ENCODE measurements at places on chromosomes 3 and 15.

DNA sequence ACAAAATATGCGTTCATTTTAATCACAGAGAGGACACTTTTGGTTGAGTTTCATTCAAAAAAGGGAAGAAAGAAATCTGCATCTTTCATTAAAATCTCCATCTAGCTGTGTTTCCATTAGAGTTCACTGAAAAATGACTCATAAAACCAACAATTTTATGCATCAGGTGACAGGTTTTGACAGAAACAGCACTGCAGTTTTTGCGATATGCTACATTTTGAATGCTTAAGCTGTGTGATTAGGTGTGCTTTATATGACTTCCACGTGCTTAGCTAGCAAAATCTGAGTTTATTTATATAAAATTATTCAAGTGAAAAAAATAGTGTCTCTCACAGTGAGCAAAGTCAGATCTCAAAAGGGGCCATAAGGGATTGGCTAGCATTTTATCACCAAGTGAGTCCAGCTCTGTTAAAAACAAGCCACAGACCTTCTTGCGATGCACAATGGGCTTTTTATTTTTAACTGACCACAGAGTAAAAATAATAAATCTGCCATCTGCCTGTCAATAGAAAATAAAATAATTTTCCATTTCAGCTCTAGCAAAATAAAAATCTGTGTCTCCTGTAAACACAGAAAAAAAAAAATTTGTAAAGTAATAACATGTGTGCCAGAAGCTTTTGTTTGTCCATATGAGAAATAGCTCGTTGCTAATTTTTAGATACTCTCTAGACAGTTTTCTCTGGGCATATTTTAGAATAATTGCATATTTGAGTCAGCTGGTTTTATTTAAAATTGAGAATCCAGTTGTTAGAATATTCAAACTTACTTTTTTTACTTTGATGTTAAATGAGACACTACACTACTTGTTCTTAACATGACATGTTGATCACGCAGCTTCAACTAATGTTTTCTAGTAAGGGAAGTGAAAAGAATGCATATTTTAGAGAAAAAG lies 409.8 kb downstream of the ROBO2 start:
- no peak for DNase-seq

- no peak for DNase-seq
These were observed 142.6 kb downstream of the ZBTB20 start for GRCh38 chr3:115004201-115005140.

- DNase-seq, result no peak
These were observed 23.6 kb downstream of the NR2F2 start for GRCh38 chr15:96353930-96354730.

DNA sequence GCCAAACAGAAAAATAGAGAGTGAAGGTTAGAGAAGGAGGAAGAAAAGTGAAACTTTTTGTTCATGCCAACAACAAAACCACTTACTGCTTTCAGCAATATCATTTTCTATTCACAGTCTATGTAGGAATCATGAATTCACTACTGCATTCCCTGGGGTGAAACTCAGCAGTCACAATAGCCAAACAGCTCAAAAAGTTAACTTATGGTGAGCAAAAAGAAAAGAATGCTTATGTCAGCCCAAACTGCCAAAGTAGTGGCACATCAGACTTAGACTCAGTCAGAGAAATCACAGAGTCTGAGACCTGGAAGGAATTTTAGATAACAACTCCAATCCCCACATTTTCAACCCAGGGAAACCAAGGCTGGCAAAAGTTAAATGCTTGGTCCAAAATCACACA lies 238.7 kb upstream of the TMCO5A start:
- DNase-seq, result no peak

- no peak for DNase-seq
These were observed 550.7 kb upstream of the LMCD1 start for GRCh38 chr3:7950890-7951289.

GRCh38 chr15:60254416-60254815 lies 143.4 kb downstream of the ANXA2 start:
- DNase-seq, result no peak

- no peak for DNase-seq
These were observed 39.6 kb upstream of the TBC1D23 start for GRCh38 chr3:100221159-100221558.

- no peak for DNase-seq
These were observed 168.1 kb upstream of the PFN2 start for GRCh38 chr3:150138824-150139223.

DNA sequence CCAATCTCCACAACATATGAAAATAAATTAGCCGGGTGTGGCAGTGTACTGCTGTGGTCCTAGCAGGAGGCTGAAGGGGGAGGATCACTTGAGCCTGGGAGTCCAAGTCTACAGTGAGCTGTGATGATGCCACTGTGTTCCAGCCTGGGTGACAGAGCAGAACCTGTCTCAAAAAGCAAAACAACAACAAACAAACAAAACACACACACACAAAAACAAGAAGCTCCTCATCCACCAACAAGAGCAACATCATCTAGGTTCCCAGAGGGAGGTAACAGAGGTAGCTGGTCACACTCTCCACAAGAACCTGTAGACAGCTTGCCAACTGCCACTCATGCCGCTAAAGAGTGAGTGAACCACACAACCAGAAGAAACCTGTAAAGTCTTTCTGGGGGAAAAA lies 34.8 kb downstream of the PTPN9 start:
- DNase-seq, result no peak

GRCh38 chr3:31364711-31365110 lies 168.0 kb upstream of the STT3B start:
- no peak for DNase-seq

DNA sequence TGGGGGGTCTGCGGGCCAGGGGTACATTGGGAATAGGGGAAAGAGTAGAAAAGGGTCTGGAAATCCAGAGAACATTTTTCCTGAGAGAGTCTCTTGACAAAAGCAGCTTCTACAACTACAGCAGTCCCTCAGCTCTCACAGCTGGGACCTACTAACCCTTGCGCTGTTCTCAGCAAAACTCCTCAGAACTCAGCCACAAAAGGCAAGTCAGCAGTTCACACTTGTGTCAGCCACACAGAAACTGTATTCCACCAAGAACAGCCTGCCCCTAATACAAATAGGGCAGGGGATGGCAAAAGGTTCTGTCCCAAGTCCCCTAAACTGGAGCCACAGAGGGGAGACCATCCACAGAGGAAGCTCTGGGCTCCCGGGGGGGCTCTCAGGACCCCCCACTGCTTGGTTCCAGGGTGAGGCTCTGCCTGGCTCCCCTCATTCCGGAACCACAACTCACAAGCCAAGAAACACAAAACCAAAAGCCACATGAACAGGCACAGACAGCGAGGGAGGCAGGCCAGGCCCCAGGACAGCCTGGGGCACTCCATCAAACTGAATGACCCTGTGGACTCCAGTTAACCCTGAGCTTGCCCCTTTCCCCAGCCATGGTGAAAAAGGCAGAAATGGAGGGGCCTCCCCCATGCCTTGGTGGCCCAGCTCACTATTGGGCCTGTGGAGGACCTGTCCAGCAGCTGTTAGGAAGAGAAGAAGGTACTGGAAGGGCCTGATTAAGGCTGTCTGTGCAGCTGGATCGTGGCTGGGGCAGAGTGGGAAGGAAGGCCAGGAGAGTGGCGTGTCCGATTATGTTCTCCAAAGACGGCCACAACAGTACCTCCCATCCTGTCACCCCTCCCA lies 162.0 kb downstream of the CHSY1 start:
- DNase-seq, result no peak

DNA sequence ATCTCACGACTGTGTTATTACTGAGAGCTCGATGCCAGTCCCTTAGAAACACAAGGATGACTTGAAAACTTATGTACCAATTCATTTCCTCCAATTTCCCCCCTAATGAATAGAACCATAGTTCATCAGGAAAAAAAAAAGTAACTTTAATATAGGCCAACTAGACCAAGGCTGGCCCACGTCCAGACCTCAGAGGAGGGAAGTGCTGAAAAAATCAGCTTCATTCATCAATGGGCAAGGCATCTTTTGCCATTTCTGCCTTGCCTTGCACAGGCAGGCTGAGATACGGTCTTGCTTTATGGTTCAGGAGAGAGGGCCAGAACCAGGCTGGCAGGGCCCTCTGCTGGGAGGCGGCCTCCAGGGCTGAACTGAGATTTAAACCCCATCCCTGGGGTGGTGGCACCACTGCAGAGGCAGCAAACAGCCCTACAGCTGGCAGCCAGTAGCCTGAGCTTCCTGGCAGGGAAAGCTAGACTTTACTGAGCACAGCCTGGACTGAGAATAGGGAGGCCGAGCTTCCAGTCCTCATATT lies 104.1 kb upstream of the TNFAIP8L3 start:
- DNase-seq, result no peak

DNA sequence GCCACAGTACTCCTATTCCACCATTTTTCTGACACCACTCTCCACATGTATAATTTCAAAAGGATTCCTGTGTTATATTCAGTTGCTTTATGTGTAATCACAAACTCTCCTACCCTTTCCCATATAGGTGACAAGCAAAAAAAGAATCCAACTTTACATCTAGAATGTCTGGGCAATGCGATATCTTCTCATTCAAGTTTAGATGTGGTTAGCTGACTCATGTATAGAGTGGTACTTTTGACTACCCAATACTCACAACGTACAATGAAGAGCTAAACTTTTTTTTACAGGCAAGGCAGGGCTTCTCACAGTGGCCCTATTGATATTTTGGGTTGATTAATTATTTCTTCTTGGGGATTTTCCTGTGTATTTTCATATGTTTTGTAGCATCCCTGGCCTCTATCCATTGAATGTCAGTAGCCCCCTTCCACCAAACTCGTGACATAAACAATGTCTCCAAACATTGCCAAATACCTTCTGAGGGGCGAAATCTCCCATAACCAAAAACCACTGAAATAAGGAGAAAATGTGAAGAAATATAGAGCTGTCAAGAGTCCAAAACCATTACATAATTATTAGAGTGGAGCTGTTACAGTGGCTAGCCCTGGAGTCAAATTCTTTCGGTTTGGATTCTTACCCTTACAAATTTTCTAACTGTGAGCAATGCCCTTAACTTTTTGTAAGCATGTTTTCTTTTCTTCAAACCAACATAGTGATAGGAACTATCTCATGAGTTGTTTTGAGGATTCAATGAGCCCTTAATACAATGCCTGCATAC lies 342.6 kb downstream of the NSUN3 start:
- DNase-seq, result no peak

- no peak for DNase-seq
These were observed 10.7 kb downstream of the PCSK6 start for GRCh38 chr15:101478701-101479341.

GRCh38 chr15:32718821-32719716 lies 1.3 kb downstream of the GREM1 start:
- no peak for DNase-seq

DNA sequence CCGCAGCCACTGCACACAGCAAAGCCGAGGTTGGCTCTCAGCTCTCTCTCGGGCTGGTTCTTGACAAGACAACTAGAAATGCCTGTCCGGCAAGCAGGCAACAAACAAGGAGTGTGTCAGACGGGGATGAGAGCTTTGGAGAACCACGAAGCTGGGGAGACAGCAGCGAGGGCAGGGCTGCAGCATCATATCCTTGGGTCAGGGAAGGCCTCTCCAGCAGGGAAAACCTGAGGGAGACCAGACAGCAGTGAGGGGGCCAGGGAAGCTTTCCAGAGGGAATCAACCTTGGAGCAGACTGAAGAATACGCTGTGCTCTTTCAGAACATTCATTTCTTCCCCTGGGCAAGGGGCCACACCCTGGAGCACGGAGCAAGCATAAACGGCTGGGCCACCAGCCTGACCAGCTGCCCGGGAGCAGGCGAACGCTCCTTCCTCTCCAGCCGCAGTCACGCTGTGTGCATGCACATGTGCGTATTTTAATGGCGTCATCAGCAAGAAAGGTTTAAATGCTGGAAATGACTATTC lies 58.7 kb downstream of the CHSY1 start:
- DNase-seq, result no peak

DNA sequence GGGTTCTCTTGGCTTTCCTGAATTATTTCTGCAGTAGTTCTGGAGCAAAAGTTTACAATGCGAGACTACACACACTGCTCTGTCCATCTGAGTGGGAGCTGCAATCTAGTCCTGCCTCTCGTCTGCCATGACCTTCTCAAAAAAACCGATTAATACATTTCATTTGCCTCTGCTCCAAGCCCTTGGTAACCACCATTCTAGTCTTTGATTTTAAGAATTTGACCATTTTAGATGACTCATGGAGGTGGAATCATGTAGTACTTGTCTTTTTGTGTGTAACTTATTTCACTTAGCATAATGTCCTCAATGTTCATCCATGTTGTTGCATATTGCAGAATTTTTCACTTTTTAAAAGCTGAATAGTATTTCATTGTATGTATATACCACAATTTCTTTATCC lies 356.9 kb downstream of the SV2B start:
- no peak for DNase-seq

DNA sequence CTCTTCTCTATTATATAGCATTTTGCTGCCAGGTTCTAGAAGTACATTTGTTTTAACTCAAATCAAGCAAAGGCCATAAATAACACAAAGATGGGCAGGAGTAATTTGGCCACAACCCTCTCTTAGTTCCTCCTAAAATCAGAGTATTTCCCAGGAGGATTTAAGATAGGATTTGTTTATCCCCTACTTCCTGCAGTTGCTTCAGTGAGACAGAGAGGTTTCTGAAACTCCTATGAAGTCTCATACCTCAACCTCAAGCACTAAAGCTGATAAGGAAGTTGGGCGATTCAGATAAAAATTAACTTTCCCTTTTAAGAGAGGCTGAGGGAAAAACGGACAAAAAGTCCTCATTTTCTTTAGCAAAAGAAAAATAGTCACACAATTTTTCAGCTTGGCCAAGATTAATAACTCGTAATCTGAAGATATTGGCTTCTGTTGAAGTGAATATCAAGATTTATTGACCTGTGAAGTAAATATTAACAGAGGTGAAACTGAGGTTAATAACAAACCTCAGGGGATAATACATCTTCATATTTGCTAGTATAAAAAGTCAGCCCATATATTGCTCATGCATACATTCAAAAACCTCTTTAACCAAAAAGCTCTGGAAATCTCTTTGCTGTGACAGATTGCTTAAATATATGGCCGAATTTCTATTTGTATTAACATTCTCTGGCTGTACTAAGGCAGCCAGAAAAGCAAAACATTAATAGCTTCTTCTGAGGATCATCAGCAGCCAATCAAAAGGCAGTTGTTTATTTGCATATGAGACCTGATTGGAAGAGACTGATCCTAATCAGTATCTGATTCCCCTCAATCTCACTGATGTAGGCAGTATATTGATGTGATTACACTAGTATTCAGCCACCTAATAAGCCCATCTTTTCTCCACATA lies 90.6 kb upstream of the GADL1 start:
- no peak for DNase-seq

GRCh38 chr15:47609693-47610092 lies 107.6 kb upstream of the SEMA6D start:
- DNase-seq, result peak; percentile 66

- DNase-seq, result no peak
These were observed 475.4 kb downstream of the AGBL1 start for GRCh38 chr15:86555098-86555497.

- no peak for DNase-seq
These were observed 11.6 kb downstream of the UPK1B start for GRCh38 chr3:119184796-119185570.
